ENCODE measurements at places on chromosomes 2 and 18.

DNA sequence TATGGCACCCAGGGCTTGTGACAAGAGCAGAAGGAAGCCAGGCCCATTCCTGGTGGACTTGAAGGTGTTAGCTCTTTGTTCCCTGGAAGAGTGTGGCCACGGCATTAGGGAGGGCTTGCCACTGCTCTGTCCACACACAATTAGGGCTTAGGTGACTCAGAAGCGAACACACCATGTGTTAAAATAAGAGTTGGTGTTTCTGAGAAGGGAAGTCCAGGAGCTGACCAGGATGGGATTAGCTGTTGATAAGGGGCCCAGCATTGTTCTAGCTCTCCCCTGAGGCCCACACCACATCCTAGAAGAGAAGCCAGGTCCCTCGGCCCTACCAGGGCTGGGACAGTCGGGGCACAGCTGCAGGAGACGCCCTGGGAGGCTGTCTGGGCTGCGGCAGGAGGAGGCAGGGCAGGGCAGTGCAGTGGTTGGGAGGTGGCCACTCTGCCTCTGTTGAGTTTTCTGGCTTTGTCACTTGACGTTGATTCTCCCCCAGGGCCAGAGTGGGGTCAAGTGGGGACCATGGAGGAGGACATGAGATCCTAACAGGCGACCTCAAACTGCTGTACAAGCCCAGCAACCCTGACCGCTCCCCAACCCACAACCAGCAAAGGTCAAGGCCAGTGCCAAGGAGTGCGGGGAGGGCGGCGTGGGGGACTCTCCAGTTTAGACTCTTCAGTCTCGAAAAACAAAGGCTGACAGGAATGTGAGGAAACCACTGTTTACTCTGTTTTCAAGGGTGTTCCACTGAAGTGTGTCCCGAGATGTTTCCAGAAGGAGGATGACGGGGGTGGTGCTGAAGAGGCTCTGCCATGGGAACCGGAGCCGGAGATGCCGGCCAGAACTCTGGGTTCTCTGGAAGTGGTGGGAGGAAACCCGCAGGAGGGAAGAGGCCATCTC, 16.8 kb downstream of the GNLY start:
- DNase-seq = no peak

DNA sequence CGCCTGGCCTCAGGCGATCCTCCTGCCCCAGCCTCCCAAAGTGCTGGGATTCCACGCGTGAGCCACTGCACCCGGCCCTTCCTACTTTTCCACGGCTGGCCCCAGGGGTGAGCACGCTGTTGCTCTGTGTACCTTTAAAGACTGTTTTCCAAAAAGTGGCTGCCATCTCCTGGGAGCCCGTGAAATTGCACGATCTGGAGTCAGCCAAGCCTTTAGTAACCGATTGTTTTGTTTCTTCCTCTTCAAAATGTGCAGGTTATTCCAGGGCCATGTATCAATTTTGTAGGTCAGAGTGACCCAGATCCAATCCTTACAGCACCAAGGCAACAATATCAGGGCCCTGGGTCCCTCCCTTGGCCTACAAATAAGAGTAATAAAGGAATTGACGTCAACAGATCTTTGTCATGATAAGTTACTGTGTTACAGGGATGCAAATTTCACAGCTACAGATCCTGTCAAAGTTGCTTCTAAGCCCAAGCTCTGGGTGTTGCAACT, 135.6 kb upstream of the ZNF236 start:
- peak; percentile 8 for DNase-seq

- no peak for DNase-seq
Measured at GRCh38 chr2:75182606-75183005, 16.7 kb downstream of the TACR1 start.

GRCh38 chr2:100278986-100279385, 43.3 kb downstream of the LONRF2 start:
- no peak for DNase-seq

- no peak for DNase-seq
Measured at GRCh38 chr2:140801311-140801710, 1329.5 kb downstream of the LRP1B start.

Measured in trophoblast cell (in vitro differentiated cells and primary cell).